ENCODE measurements at places on chromosomes 5 and 9. TPM values are rescaled to one million over a fixed set of nuclear protein-coding genes. Genes with fewer than 3 reads are reported as not detected.

Gene AJM1
- polyA plus RNA-seq = 0.33 TPM

Gene CCDC192
- polyA plus RNA-seq = 0.54 TPM

Gene FAM78A
- 1.1 TPM for polyA plus RNA-seq

Gene LHX3
- not detected for polyA plus RNA-seq

Gene TERT
- not detected for polyA plus RNA-seq

Gene MEGF10
- 2.1 TPM for polyA plus RNA-seq

Gene CYLC2
- polyA plus RNA-seq = not detected

Gene RIGI
- polyA plus RNA-seq = 10.9 TPM

Gene PRELID2
- 2.5 TPM for polyA plus RNA-seq

Gene ARID3C
- not detected for polyA plus RNA-seq
